ENCODE measurements at places on chromosomes 1 and 21. TPM values are rescaled to one million over a fixed set of nuclear protein-coding genes. Genes with fewer than 3 reads are reported as not detected.

DNA sequence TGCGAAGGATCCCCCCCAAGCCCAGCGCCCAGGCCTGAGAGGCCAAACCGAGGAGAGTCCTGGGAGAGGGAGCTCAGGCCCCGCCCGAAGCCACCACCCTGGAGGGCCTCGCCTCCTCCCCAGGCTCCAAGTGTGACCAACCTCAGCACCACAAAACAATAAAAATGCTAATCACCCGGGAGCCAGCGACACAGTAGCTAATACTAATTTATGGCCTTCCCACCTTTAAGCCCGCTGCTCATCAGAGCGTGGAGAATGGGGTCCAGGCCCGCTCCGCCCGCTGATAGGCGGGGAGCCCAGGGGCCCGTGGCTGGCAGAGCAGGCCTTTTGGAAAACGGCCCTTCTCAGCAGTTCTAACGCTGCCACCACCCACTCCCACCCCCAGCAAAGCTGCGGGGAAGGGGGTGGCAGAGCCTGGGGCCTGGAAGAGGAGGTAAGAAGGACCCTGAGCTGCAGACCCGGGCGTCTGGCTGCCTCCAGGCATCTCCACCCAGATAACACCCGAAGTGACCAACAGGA lies 20.4 kb upstream of the TAS1R2 start:
- no peak for DNase-seq

DNA sequence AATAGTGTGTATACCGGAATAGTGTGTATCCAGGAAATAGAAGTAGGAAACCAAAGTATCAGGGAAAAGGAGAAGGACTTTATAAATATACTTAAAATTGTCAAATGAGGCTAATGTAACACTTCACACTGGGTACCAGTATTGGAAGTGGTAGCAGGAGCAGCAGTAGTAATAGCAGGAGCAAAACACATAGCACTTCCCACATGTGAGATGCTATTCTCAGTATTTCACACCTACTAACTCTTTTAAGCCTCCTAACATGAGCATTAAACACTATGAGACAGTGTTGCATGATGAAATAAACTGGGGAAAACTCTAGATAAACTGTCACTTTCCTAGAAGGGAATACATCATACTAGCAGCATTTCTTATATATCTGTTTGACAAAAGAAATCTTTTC lies 376.7 kb downstream of the VAV3 start:
- DNase-seq, result no peak

Gene LORICRIN
- total RNA-seq, result not detected

- no peak for DNase-seq
Observed at GRCh38 chr21:45213392-45213791, 74.3 kb downstream of the POFUT2 start.

Gene NMNAT2
- total RNA-seq, result 2.5 TPM

DNA sequence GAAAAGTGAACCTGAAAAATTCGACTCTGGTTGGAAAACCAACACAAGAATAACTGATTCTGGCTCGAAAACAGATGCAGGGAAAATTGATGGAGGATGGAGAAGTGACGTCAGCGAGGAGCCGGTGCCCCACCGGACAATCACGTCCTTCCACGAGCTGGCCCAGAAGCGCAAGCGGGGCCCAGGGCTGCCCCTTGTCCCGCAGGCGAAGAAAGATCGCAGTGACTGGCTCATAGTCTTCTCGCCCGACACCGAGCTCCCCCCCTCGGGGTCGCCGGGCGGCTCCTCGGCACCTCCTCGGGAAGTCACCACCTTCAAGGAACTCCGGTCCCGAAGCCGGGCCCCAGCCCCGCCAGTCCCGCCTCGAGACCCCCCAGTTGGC lies 1.9 kb downstream of the RUSC1 start:
- DNase-seq, result peak; percentile 71

DNA sequence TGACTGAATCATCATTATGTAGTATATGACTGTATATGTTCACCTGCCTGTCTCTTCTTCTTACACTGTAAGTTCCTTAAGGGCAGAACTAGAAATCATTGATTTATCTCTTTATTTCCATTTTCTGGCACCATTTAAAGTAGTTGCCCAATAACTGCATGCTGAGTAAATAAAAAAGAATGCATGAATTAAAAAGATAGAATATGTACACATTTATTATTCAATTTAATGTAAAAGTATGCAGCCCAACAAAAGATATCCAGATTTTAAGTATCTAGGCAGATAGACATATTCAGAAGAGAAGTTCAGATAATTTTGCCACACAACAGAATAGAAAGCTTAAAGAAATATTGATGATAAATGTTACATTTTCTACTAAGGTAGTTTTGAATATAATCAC lies 1244.6 kb upstream of the ADGRL4 start:
- DNase-seq, result no peak

DNA sequence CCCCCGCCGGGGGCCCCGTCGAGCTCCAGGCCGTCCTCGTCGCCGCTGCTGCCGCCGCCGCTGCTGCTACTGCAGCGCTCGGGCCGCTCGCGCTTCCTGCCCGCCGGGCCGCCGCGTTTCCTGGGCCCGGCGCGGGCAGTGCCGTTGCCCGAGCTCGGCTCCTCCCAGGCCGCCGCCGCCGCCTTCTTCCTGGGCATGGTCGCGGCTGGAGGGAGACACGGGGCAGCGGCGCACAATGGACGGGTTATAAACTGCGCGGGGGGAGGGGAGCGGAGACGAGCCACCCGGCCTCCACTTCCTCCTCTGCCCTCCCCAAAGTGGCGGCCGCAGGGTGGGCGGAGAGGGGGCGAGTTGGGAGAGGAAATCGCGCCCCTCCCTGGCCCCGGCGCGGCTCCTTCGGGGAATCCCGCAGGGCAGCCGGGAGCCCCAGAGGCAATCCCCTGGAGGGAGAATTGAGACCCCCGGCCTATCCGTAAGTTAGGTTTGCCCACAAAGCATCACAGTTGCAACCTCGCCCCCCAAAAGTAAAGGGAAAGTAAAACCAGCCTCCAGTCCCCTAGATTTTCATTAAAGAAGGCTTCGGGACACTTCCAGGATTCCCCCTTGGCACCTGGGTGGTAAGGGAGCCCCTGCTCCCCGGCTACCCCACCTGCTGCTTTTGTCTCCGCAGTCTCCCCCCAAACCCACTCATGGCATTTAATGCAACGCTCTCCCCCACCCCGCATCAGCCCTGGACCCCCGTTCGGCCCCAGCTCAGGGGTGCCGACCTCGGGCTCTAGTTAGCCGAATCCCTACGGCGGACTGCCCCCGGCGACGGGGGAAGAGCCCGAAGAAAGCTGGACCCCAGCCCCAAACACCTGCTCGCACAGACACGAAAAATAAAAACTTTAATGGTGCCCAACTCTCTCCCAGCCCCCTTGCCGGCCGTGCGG lies 893 bp downstream of the RCC2 start:
- peak; percentile 67 for DNase-seq

- no peak for DNase-seq
Observed at GRCh38 chr21:36430841-36431240, 45.6 kb downstream of the CHAF1B start.
